ENCODE measurements at places on chromosomes 2 and 18.

DNA sequence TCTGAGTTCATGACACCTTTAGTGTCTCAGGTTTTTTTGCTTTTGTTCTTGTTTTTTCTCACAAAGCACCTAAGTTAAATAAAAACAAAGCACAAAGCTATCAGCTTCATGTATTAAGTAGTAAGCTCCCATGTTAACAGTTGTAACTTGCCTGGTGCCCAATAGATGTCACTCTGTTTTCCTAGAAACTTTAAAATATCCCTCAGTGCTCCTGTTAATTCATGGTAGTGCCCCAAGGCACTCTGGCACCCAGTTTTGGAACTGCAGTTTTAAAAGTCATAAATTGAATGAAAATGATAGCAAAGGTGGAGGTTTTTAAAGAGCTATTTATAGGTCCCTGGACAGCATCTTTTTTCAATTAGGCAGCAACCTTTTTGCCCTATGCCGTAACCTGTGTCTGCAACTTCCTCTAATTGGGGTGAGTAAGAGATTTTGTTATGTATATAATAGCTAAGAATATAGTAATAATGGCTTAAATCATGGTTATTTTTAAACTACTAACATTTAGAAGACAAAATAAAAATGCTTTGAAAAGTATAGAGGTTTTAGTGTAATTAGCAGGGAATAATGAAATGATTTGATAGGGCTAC is 555.0 kb upstream of the TMEFF2 start:
- no peak for DNase-seq

DNA sequence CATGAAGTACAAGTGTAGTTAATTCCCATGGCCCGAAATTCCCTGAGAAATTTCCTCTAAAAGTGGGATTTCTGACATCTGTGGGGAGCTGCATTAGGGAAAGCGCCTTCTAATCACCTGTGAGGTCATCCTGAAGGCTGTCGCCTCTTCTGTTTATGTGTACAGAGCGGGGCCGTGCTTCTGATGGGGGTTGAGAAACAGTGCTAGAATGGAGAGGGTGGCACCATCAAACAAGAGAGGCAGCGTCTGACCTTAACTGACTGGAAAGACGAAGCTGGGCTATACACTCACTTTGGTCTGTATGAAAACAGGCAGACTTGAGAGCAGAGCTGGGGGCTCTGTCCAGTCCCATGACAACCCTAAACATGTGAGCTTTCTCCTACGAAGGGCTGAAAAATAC is 44.2 kb upstream of the DNMT3A start:
- no peak for DNase-seq

GRCh38 chr2:227204452-227204851 is 40.0 kb downstream of the COL4A3 start:
- DNase-seq = peak; percentile 86

- DNase-seq = no peak
These were observed 97.4 kb downstream of the MEP1B start for GRCh38 chr18:32287249-32287648.

GRCh38 chr2:76320716-76321115 is 610.0 kb upstream of the GCFC2 start:
- DNase-seq = no peak

- no peak for DNase-seq
These were observed at the start of gene ADGRF3 for GRCh38 chr2:26346454-26347053. Gene ADGRF3, minus strand, starts transcription at chr2:26346789. Its CDS starts 555 bp downstream, at chr2:26346234.

DNA sequence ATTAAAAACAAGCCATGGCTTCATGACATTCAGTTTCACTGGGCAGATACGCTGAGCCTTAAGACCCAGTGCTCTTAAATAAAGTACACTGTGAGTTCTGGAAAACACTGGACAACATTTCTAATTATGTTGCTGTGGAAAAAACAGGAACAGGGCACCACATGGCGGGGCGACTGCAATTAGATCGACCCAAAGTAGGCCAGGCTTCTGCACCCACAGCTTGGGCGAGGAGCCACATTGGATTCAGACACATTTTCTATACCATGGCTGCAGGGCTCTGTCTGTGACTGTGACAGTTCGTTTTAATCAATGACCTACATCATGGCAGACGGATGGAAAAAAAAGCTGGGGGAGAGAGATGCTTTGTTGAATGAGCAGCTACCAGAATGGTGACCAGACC is 227.2 kb upstream of the HS6ST1 start:
- no peak for DNase-seq

DNA sequence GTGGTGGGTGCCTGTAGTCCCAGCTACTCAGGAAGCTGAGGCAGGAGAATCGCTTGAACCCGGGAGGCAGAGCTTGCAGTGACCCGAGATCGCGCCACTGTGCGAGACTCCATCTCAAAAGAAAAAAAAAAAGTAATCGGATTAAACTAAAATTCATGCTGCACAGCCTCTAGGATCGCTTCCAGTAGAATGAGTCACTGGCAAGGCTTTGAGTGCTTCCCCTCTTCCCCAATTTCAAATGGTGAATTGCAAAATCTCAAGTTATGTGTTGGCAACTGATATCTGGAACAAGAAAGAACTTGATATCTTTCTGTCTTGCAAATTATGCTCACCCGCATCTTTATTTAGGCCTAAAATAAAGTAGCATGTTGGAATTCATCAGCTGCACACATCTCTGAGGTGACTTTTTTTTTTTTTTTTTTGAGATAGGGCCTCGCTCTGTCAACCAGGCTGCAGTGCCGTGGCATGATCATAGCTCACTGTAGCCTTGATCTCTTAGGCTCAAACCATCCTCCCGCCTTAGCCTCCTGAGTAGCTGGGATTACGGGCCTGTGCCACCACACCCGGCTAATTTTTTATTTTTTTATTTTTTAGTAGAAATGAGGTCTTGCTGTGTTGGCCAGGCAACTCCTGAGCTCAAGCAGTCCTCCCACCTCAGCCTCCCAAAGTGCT is 12.7 kb downstream of the TTC39C start:
- DNase-seq = peak; percentile 78

GRCh38 chr2:19026261-19026660 is 332.2 kb downstream of the OSR1 start:
- no peak for DNase-seq

DNA sequence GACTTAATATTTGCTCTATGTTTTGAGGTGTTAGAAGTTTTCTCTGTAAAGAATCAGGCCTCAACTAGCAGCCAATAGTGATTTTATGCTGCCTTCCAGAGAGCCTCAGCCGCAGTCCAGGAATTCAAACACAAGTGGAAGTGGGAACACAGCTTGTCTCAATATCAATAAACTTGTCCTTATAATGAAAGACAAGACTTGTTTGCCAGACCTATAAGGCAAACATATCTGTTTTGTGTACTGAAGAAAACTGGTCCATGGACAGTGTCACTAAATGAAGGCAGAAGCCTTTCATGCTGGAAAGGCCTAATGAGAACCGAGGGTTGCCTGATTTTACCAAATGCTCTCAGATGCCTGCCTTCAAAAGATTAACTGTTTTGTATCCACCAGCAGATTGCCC is 182.2 kb downstream of the EPHA4 start:
- DNase-seq = no peak

DNA sequence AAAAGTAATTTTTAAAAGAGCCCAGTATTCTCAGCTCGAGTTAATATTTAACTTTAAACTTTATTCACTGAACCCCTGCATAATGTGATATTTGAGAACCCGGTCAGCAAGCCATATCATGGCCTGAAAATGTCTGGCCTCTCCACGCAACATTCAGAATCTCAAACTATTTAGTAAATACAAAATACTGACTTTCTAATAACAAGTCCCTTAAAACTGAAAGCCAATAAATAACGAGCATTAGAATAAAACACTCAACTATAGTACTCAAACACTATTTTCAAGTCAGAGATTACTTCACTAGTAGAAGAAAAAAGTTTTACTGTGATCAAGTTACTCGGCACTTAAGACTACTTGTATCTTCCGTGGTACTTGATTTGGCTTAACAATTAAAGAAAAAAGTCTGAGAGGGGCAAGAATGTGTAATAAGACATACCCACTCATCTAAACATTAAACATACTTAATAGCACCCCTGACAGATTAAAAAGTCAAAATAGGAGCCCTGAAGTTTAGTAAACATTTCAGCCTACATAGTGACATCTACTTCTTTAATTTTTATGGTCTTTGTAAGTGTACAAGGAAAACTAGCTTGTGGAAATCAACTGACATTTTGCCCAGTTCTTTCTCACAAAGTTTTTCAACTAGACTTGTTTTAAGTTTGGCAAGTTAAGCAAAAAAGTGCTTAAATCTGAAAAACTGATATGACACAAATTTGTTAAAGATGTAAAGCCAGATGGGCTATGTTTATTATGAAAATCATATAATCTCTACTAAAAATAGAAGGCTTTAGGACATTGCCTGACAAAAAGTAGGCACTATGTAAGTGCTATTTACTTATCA is 38.2 kb downstream of the RTN4 start:
- no peak for DNase-seq

DNA sequence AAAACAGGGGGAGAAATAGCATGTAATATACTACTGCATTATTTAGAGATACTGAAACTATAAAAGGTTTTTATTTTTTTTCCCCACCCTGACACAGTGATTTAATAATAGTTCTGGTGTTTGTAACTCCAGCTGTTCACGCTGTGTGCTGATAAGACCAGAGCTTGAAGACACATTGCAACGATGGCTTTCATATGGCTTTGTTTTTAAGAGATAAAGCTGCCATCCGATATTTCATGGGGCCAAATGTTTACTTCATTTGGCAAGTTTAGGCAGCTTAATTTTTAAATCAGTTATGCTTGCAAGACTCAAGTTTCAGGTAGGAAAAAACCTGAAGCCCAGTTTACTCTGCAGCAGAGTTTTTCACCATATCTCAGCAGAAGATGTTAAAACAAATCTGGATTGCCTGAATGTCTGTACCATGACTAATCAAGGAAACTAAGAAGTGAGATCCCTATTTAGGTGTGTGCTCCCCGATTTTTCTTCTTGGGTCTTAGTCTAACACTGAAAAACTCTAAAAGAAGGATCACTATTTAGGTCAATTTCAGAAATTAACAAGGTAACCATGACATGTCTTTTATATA is 508.6 kb downstream of the PARD3B start:
- no peak for DNase-seq

DNA sequence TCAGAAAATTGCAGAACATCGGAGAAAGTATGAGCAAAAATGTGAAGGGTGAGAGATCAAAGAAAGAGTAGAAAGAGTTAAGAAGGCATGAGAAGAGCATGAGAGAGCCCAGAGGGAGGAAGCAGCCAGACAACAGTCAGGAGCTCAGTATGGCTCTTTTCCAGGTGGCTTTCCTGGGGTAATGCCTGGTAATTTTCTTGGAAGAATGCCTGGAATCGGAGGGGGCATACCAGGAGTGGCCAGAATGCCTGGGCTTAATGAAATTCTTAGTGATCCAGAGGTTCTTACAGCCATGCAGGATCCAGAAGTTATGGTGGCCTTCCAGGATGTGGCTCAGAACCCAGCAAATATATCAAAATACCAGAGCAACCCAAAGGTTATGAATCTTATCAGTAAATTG is 271.8 kb upstream of the TFPI start:
- DNase-seq = peak; percentile 70

DNA sequence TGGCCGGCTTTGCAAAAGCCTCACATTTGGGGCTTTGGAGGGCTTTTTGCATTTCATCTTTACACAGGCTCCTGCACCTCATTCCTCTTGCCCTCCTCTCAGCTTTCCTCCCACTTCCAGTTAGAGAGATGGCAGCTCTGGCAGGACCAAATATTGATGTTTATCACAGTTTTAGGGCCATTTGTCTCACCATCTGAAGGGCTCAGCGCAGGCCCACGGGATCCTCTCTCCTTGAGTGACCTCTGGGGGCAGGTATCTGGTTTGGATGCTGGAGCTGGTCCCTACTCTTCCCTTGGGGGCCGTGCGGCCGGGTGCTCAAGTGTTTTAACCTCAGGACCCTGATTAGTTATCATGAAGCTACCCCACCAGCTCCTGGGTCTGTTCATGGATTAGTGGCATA is 19.9 kb downstream of the ATOH8 start:
- no peak for DNase-seq

GRCh38 chr2:170502361-170503130 is 212.6 kb upstream of the SP5 start:
- DNase-seq = no peak

DNA sequence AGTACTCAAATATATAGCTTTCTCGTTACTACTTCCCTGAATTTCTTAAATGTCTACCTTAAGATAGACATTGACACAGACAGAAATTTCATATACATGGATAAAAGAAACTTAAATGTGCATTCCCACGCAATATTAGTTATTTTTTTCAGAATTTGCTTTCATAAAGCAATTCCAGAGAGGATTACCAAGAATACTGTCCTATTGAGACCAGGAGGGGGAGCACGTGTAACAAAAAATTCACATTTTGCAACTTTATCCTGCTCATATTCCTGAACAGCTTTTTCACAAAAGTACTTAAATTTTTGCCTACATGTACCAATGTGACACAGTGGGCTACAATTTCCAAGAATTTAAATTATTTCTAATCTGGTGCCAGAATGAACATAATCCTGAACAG is 30.7 kb upstream of the ERCC3 start:
- peak; percentile 19 for DNase-seq

DNA sequence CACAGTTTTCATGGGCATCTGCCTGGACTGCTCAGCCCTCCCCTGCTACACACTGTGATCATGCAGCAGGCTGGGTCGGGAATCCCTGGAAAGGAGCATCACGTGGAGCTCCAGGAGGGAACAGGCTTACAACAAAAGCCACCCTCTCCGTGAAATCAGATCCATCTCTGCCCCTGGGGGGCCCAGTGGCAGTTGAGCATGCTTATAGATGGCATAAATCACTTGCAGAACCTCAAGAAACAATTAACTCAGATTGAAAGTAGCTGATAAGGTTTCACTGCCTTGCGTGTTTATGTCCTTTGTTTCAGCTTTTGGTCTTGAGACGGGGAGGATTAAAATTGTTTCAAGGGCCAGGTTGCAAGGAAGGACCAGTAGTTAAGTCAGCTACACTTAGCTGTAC is 354.8 kb upstream of the MEIS1 start:
- DNase-seq = no peak

DNA sequence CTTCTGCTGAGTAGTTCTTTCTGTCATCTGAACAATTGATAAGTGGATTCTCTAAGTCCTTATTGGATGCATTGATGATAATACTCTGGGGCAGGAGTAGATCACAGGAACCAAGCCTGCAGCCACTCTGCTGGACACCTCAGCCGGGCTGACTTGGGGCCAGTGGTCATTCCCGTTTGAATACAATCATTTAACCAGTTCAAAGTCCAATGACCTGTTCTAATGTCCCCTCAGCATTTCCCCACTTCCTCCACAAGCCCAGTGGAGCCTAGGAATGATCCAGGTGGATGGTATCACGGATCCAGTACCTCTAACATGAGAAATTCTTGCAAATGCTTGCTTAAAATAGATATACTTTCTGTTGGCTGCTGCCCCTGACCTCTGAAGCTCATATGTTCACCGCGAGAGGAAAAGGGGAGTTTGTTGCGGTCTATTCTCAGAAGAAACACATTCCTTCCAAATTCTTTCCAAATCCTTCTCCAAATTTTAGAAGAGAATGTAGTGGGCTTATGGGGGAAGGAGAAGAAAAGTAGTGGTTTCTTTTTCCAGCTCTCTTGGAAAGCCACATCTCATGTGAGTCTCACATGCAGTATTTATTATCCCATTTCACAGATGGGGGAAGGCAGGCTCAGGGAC is 170.9 kb downstream of the INHBB start:
- no peak for DNase-seq

GRCh38 chr2:158781353-158781961 is 13.7 kb upstream of the DAPL1 start:
- DNase-seq = peak; percentile 92

- peak; percentile 57 for DNase-seq
These were observed 174.6 kb upstream of the PID1 start for GRCh38 chr2:229445501-229446211.

- no peak for DNase-seq
These were observed 525.4 kb downstream of the CCDC85A start for GRCh38 chr2:56709181-56709580.
